Hippocampal formation (tissue), 2 donors: ENCODE measurements at places on chromosomes 2 and 18.

DNA sequence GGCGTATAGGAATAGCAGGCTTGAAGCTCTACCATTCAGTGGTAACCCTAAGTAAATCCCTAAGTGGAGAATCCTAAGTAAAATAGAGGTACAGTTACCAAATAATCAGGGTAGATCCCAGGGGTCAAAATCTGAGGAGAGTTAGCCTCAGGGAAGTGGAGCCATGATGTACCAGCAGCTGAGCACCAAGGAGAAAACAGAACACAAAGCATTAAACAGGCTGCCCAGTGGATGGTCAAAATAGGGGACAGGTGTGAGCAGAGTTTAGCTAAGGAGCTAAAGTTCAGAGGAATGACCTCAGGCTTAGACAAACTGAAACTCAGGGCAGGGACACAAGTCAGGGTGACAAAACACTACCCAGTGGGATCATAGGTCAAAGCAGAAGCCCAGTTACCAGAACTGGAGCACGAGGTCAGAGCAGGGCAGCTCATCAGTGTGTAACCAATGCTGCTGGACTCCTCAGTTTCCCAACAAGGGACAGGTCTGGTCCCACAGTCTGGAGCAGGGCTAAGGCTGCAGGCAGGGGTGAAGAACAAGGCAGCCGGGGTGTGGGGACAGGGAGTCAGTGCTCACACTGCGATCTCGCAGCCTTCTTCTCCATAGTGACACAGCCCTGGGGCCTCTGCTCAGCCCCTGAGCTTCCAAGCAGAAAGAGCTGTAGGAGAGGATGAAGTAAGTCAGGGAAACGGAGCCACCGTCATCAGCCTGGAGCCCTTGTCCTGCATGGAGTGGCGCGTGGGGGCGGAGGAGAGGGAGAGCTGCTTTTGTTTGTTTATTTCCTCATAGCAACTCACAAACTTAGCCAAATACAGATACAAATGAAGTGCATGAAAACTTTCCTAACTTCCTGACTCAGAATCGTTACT lies 264.0 kb downstream of the MREG start:
- DNase-seq, result no peak

GRCh38 chr18:13477147-13477683 lies 249.1 kb downstream of the FAM210A start:
- DNase-seq, result no peak

DNA sequence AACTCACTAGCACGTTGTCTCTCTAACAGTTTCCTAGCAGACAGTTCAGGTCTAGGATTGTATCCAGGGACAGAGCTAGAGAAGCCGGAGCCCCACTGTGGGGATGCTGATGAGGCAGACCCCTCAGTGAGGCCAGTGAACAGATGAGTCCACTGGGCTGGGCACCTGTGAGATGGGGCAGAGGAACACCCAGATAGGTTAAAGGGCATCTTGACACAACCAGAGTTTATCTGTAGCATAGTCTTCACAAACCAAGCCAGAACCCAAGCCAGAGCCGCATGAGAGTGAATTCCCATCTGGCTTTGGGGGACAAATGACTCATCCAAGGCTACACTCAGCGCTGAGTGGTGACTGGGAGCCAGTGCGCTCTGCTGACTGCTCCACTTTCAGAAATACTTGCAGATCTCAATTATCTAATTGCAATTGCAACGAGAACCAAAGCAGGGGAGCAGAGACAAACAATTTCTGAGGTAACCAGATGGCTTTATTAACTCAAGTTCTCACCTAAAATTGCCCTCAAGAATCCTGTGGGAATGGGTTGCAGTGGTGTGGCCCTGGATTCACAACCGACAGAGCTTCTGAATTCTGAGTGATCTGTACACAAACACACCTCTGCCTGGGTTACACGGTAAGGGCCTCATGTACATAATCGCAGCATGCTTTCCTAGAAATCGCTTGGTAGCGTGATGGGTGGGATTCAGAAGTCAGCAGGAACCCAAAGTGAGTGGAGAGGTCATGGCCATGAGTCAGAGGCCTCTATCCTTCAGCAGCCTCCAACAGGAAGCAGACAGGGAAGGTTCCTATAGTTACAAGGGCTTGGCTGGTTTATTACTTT lies 48.7 kb upstream of the MSH2 start:
- no peak for DNase-seq

DNA sequence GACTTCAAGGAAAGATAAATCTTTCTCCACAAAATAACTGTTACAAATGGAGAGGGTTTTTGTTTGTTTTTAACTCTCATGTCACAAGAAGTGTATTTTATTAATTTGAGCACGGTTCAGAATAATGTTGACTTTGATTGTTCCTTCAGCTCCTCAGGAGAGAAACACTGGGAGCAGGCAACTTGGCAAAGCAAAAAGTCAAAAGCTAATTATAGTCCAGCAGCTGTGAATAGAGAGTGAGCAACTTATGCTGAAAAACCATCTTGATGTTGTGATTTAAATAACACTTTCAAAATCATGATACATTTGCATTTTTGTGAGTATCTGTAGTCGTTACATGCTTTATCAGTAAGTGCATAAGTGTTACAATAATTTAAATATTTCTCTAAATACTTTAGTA lies 37.5 kb upstream of the TTN start:
- DNase-seq, result no peak
